ENCODE measurements at places on chromosomes 12 and 14.

GRCh38 chr12:104482113-104482512 lies 25.4 kb downstream of the CHST11 start:
- no peak for DNase-seq

- DNase-seq: no peak
Measured at GRCh38 chr12:2543801-2544200, 251.0 kb upstream of the FKBP4 start.

- DNase-seq: no peak
Measured at GRCh38 chr12:80700327-80700726, 7.1 kb upstream of the MYF6 start.

DNA sequence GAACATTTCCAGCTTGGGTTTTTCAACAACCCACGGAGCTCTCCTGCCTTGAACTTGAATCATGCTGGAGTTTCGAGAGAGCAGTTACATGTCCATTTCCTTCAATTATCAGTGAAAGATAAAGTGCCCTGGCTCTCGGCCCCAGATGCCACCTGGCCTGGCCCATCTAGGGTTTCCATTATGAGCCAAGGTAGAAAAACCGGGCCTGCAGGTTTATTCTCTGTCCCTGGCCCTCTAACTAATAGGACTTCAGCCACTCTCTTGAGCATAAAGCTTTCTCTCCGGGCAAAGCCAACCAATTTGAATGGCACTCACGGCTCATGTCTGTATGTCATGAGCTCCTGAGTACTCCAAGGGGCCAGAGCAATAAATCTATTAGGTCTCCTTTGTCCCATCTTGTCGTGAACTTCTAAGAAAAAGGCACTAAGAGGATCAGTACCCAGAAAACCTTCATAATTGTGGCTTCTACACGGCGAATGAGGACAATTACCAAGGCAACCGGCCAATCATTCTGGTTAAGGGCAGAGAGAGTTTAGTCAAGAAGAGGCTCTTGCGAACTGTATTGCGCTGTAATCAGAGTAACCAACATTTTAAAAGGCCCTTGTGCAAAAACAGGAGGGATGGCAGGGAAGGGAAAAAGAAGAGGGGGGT lies 392.3 kb downstream of the MED13L start:
- no peak for DNase-seq

DNA sequence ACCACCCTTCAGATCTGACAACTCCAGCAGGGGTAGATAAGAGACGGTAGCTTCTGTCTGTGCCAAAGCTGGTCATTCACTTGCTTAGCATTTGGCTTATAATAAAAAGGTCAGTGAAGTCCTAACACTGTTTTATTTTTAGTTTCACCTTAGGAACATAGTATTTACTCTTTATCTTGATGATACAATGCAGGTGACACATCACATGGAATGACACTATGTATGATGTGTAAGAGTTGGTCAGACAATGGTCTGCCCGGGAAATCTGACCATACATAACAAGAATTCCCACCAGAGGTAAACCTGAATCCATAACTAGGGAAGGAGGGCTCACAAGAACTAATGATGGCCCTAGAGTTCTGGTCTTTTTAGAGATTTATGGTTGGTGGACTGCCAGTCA lies 66.6 kb downstream of the IFNG start:
- no peak for DNase-seq

GRCh38 chr12:75665216-75665615 lies 153.8 kb upstream of the KRR1 start:
- DNase-seq: no peak

DNA sequence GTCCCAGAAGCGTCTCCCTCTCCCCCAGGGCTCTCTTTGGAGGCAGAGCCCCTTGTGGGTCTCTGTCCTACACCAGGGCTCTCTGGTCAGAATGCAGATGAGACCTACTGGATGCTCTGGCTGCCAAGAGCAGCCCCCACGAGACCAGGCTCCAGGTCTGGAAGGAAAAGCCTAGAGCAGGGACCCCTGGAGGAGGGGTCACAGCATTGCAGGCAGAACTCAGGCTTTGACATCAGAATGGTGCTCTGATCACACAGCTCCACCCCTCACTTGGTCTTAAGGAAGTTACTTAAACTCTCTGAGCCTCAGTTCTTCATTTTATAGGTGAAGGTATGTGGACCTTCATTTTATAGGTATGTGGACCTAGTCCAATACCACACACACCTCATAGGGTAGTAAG lies 83.1 kb downstream of the ARL6IP4 start:
- DNase-seq: no peak

DNA sequence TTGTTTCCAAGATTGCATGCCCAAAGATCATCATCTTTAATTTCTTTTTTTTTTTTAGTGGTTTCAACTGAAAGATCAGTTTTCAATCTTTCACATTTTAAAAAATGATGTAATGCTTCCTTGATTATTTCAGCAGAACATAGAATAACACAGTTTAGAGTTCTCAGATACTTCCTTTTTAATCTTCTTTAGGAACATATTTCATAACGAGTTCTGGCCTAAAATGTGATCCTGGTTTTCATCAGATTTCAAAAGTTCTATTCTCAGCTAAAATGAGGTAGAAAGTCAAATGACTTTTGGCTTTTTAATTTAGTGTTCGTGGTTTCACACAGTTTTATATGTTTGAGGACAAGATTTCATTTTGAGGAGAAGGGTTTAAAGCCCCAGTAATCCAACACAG lies 40.0 kb upstream of the NR1H4 start:
- no peak for DNase-seq

GRCh38 chr12:33703221-33703620 lies 263.6 kb upstream of the SYT10 start:
- DNase-seq: no peak

- no peak for DNase-seq
Measured at GRCh38 chr12:119936705-119937311, 52.2 kb upstream of the BICDL1 start.

GRCh38 chr12:96103067-96103644 lies 67.8 kb upstream of the LTA4H start:
- DNase-seq: no peak

- DNase-seq: no peak
Measured at GRCh38 chr12:52280319-52280795, 5.9 kb downstream of the KRT86 start.

- DNase-seq: no peak
Measured at GRCh38 chr12:45227316-45228067, 11.6 kb downstream of the ANO6 start.

DNA sequence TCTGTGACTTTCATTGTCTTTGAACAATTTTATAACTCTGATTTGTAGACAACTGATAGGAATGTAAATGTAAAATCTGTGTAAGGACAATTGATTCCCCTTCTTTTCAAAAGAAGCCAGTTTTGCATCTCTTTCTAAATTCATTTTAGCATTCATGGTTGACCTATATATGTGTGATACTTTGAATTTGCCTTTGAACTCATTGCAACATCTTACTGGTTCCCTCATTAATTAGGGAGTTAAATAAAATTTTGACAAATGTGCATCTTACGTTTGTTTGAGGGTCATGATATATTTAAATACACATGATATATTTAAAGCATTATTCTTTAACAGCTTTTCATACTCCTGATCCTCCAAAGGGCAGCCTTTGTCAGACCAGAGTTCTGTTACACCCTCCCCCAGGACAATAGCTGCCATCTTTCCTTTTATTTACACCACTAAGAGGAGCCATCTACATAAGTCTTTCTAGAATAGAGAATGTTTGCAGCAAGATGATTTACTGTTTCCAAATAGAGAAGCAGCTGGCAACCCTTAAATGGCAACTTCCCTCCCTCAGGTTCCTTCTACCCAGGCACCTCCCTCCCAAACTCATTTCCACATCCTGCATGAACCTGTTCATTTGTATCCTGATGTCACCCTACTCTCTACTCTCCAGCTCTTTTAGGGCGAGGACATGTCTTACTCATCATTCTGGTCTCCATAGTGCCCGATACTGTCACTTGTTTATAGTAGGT lies 40.2 kb upstream of the APPL2 start:
- no peak for DNase-seq

GRCh38 chr14:73862480-73862879 lies 10.8 kb downstream of the PTGR2 start:
- DNase-seq: no peak

GRCh38 chr12:67222302-67222701 lies 46.9 kb upstream of the CAND1 start:
- no peak for DNase-seq

- DNase-seq: no peak
Measured at GRCh38 chr14:33850826-33851225, 100.0 kb downstream of the EGLN3 start.

All from CD8-positive, alpha-beta memory T cell (primary cell).